ENCODE measurements at places on chromosomes 7 and 10.

- no peak for DNase-seq
These were observed 1.8 kb upstream of the ZDHHC4 start for GRCh38 chr7:6575281-6576023.

GRCh38 chr10:72170263-72170662 lies 45.5 kb upstream of the ANAPC16 start:
- DNase-seq: no peak

DNA sequence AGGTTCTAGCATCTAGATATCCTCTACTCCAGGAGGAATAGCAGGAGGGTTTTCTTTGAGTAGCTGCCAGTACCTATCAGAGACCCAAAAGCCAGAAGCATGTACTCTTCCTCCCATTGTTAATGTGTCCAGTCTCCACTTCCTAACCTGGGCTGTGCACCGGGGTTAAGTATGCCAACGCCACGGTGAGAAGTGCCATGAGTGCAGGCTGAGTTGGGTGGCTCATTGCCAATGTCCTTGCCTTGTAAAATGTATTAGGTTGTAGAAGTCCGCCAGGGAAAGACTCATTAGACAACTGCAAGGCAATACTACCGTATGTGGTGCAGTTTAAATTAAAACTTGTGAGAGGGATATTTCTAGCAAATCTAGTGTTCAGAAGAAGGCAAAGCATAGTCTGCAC lies 55.0 kb upstream of the PRR15 start:
- DNase-seq: no peak

- no peak for DNase-seq
These were observed 41.8 kb upstream of the ABCB4 start for GRCh38 chr7:87517136-87517815.

DNA sequence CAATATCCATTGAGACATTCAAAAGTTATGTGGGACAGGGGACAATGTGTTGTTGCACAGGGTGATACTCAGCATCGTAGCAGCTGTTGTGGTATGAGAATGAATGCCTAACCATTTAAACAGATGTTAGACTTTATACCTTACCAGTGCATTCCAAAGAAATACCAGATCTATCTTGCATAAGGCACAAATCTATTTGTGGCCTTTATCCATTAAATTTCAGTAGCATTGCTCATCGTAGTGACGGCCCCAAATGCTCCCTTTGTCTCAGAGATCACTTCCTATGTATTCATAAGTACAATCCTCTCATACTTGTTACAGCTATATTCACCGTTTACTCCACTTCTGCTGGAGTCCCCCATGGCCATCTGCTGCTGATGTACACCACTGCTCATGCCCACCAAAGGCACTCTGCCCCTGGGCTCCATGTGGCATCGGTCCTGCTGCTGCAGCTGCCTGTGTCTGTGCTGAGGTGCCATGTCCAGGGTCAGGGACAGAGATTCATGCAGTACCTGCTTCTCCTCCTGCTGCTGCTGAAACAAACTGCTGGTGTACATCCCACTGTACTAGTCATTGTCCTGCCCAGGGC lies 96.3 kb downstream of the CPED1 start:
- DNase-seq: no peak

DNA sequence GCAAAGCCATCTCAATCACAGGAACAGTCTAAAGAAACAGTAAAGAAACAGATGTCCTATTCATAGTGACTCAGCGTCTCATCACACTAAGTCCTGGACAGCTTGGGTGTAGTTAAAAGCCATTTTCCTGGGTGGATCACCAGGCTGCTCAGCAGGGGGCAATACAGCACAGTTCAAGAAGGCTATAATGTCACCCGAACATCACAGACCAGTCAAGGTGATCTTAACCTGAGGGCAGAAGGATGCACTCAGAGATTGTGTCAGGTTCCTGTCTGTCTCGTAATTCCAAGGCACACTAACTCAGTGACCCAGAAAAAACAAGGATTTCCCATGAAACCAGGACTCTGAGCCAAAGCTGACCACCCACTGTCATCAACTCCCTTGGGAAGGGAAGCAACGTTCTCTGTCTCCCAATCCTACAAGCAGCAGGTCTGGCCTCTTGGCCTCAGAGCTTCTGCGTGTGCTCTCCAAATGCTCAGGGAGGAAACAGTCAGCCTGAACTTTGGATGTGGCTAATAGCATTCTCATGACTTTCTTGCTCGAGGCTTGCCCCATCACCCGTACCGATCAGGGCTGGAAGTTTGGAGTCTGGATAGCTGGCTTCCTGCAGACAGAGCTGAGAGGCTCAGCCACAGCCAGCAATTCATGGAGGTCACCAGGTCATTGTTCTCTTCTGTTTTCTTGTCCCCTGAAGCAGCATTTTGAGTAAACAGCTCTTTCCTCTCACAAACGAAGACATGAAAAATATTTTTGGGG lies 90.4 kb upstream of the FAM171A1 start:
- no peak for DNase-seq

All from eye (tissue), 1 donor.